Activated CD4-positive, alpha-beta T cell treated with anti-CD3 and anti-CD28 coated beads for 24 hours (primary cell): ENCODE measurements at places on chromosomes 1 and 21.
A peak's percentile ranks its signal among the peaks of the same experiment; 100 is the strongest.

GRCh38 chr1:47995306-47996050 is 1.7 kb downstream of the TRABD2B start:
- no peak for DNase-seq

DNA sequence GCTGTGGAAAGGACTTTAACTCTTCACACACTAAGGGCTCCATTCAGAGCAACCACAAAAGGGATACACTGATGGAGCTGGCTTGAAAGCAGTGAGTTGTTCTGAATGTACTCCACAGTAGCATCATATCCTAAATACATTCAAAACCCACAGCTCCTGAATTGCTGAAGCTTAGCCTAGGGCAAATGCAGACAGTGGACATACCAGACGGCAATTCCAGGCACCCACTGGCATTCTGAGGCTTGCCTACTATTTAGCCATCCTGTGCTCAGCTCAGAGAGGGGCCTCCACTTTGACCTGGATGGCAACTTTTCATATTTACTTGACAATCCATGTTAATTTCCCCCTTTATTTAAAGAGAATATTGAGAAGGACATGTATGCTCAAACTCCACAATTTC is 303.5 kb downstream of the NTNG1 start:
- DNase-seq = no peak

- DNase-seq = no peak
Observed at GRCh38 chr1:166899769-166900168, 23.7 kb upstream of the TADA1 start.

DNA sequence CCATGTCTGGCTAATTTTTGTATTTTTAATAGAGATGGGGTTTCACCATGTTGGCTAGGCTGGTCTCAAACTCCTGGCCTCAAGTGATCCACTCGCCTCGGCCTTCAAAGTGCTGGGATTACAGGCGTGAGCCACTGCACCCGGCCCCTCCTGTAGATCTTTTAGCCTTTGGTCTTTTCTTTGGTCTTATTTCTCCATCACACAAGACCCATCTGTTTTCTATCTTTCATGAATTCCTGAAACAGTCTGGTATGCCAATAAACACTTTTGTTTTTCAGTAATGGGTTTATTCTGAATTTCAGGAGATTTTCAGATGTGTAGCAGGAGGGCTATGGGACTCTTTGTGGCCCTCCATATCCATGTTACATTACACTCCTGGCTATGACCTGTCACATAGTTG is 23.2 kb downstream of the ERRFI1 start:
- DNase-seq = no peak

- peak; percentile 64 for DNase-seq
Observed at GRCh38 chr1:110312188-110313121, 26.7 kb upstream of the RBM15 start.

DNA sequence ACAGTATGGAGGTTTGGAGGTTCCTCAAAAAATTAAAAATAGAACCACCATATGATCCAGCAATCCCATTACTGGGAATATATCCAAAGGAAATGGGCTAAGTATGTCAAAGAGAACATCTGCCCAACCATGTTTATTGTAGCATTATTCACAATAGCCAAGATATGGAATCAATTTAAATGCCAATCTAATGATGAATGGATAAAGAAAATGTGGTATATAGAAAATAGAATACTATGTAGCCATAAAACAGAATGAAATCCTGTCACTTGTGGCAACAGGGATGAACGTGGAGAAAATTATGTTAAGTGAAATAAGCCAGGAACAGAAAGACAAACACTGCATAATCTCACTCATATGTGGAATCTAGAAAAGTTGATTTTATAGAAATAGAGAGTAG is 201.7 kb upstream of the AJAP1 start:
- DNase-seq = no peak

GRCh38 chr1:224615861-224616755 is at the start of gene CNIH3:
CNIH3 (plus strand) TSS chr1:224616317; CDS start chr1:224617175, 858 bp downstream.
- DNase-seq = peak; percentile 10

DNA sequence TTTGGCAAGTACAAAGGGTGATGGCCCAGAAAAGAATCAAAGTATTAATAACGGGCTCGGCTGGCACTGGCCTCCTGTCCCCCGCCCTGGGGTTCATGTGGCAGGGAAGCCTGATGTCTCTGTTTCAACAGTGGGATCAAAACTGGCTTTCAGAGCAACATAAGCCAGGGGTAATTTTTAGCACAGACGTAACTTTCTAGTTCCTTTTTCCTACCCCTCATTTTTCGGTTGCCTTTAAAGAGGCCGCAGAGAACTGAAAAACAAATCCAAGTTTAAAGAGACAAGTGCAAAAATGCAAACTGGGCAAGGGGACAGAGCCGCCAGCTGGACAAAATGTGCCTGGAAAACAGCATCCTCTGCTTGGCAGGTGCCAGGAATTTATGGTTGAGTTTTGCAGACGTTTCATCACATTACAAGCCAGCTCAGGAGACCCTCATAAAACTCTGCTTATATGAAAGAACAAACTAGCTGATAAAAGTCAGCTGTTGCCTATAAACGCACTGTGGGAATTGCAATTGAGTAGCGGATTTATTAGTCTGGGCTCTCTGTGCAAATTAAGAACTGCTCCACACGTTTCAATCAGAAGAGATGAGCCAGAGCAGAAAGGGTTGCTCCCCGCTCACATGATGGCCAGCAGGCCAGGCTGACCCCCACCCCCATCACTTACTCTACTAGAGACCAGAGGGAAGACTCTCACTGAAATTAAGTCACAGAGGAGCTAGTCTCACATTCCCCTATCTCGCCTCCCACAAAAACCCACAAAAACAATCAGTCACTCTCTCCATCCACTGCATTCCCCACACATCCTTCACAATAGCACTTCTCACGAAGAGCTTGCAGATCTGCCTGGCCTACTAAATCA is 15.8 kb upstream of the CDCA8 start:
- no peak for DNase-seq

- no peak for DNase-seq
Observed at GRCh38 chr21:39555911-39556590, 56.7 kb upstream of the B3GALT5 start.

DNA sequence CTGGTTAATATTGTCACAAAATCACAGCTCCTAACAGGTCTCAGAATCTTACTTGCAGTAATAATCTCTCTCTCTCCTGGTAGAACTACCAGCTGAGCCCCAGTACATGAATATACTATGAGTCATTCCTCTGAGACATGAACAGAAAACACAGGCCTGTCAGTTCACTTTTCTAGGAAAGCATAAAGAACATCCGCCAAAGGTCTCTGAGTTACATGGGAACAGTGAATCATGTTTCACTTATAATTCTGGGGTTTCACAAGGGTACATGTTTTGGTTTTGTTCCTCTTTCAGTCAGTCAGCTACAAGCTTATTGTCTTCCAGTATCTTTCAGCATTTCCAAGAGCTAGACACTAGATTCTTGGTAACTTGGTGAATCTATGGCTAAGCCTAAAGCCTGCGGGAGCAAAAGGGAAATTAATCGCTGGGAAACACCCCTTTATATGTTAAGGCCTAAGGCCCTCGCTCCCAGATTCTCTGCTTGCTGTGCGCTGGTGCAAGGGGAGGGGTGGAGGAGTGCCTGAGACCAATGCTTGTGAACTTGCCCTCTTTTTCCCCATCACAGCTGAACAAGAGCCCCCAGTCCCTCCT is 31.7 kb downstream of the IFNGR2 start:
- peak; percentile 14 for DNase-seq

DNA sequence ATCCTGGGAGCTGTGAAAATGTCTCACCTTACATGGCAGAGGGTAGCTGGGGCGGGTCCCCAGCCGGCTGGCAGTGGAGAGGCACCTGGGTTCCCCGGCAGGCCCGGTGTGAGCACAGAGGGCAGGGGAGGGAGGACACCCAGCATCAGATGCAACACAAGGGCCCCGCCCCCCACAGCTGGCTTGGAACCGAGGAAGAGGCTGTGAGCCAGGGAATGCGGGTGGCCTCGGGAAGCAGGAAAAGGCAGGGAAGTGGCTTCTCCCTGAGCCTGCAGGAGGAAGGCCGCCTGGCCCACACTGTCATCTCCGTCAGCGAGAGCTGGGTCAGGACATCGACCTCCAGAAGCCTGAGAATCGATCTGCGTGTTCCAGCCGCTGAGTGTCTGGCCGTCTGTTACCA is 87.3 kb downstream of the SIK1 start:
- DNase-seq = no peak

- DNase-seq = no peak
Observed at GRCh38 chr1:205477759-205478247, 22.0 kb upstream of the BLACAT1 start.

DNA sequence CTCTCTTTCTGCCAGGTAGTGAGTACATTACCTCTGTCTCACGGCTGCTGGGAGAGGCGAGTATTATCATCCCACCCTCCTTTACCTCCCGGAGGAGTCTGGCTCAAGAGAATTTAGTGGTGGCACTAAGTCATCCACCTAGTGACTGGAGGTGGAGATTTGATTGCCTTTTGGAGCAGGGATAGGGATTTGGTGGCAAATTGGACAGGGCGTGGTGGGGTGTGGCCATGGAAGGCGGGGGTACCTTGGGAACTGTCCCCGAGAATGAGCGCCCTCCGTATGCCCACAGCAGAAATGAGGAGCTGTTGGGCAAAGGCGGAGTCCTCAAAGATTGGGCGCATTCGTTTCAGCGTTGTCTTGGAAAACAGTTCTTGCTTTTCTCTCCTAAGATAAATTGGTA is 32.1 kb upstream of the HMGN1 start:
- DNase-seq = no peak

GRCh38 chr1:97505289-97505688 is 415.5 kb downstream of the DPYD start:
- no peak for DNase-seq

DNA sequence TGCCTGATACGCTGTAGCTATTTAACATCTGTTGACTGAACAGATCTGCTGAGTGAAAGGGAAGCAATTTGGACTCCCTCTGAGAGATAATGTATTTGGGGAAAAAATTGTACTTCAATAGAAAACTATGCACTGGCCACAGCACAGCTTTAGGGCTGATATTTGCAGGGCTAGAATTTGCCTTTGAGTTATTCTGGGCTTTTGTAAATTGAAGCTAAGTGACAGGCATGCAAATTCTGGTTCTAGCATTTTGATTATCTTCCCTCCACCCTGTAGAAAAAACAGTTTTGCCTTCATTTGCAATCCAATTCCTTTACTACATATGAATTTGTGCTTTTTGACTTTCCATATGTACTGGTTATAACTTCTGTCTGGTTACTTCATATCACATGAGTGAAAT is 7.9 kb downstream of the KYAT3 start:
- DNase-seq = no peak

DNA sequence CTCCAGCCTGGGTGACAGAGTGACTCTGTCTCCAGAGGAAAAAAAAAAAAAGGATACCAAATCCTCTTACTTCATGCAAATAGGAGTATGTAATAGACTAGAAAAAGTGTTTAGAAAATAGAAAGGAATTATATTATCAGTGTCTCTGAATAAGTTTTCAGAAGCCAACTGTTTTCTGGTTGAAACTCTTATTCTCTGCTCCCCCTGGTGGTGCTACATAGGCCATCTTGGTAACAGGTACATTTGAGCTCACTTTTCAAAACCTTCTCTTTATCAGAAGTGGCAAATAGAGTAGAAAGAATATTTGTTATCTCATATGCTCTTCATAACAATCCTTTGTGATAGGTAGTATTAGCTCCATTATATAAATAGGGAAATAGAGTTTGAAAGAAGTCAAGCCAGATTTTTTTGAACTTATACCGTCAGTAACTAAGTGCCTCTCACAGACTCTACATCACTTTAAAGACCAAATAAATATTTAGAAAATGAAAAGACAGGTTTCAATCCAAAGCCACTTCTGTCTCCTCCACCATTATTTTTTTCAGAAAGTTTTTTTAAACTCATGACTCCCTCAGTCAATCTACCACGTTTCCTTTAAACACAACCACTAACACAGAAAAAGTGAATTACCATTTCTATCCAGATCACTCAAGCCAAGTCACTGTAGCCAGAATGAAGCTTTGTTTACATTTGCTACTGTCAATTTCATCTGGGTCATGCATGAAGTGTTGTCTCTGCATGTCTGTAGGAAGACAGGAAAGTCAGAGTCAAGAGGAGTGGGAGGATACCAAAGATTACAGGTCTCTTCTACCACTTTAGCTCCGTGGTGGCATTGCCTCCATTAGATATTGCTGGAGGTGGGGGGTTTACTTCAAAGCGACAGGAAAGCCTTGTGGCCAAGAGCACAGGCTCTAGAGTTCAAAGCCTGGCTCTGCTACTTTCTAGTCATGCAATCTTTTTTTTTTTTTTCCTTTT is 45.6 kb downstream of the IL23R start:
- DNase-seq = no peak

GRCh38 chr1:189779034-189779433 is 698.6 kb downstream of the BRINP3 start:
- DNase-seq = no peak

GRCh38 chr1:201274616-201275252 is 8.6 kb upstream of the PKP1 start:
- no peak for DNase-seq

GRCh38 chr1:232600424-232601258 is 29.3 kb downstream of the SIPA1L2 start:
- no peak for DNase-seq

- no peak for DNase-seq
Observed at GRCh38 chr1:185627171-185627570, 107.0 kb upstream of the HMCN1 start.

- no peak for DNase-seq
Observed at GRCh38 chr1:3003941-3004270, 17.4 kb upstream of the ACTRT2 start.

DNA sequence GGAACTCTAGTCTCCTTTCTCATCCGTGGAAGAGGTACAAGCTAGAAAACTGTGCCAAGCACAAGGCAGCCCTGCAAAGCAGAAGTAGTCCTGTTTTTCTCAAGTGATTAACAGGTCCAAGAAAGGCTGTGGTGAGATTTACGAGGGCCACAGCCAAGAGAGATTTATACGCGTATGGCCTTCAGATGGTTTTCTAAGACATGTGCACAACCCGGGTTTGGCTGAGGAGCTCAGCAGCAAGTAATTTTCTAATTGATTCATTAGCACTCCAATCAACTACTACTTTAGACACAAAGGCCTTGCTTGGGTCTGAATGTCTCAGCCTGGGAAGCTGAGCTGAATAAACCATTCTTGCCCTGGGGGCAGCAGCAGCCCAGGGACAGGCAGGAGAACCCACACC is 55.8 kb downstream of the SSBP3 start:
- DNase-seq = no peak

- DNase-seq = no peak
Observed at GRCh38 chr1:78880223-78880622, 126.3 kb downstream of the ADGRL4 start.

DNA sequence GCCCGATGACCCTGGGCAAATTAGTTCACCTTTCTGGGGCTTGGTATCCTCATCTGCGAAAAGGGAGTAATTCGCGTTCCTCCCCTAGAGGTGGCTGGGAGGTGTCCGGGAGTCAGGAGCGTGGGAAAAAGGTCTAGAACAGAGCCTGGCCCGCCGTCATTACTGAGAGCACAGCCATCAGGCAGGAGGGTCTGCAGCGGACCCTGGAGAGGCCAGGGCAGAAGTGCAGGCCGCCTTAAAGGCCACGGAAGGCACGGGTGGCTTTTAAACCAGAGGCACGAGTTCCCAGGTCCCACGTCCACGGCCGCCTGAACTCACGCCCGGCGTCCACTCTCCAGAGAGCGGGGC is 850 bp downstream of the PANK4 start:
- no peak for DNase-seq

- DNase-seq = no peak
Observed at GRCh38 chr1:228837817-228838716, 102.8 kb downstream of the RHOU start.

- DNase-seq = no peak
Observed at GRCh38 chr1:25579292-25580252, 36.2 kb downstream of the LDLRAP1 start.
